ENCODE measurements at places on chromosomes 12 and 14. TPM values are rescaled to one million over a fixed set of nuclear protein-coding genes. Genes with fewer than 3 reads are reported as not detected.

Gene VPS33A
- total RNA-seq = 41.8 TPM

DNA sequence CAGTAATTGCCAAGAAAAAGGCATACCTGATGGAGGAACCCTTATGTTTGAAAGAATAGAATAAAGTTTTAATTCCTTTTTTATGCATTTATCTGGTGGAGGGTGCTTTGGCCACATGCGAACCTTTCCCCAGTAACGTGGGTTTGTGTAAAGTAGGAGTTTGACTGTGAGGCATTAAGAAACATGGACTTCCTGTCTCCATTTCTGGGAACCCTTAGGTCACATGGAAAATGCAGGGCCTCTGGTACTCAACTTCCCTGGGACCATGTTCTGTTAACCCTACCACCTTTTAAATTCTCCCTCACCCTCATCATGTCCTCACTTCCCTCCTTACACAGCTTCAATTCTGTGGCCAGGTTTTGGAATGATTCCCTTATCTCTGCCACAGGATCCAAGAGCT, 80.3 kb downstream of the PPM1A start:
- no peak for DNase-seq

Gene BORCS5
- 17.4 TPM for total RNA-seq

DNA sequence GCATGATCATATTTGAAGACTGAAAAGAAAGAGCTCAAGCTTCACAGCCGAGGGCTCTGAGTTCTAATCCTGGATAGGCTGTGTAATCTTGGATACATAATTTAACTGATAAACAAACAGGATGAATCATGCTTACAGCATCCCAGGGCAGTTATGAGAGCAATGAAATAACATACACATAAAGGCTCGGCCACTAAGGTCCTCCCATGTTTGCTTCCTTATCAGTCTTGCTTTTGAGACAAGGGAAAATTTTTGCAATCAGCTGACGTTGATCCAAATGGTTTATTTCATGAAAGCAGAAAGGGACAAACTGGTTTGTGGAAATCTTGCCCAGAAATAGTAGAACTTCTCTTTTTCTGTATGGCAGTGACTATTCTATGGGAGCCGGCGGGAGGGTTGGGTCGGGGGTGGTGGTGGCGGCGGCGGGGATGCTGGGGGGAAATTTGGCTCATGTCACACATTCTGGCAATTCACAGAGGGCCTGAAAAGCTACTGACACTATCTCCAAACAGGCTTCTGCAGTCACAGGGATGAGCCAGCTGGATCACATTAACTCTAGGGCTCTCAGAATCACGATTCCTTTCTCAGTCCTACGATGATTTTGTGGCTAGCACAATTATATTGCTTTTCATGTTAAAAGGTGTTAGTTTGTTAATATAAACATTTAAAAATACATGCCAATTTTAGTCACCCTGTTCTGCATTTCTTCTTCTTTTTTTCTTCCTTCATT, 124.5 kb downstream of the SLC8A3 start:
- no peak for DNase-seq

- no peak for DNase-seq
These were observed 7.4 kb downstream of the TTC6 start for GRCh38 chr14:37602605-37603453.

GRCh38 chr14:96519970-96520369, 17.8 kb downstream of the PAPOLA start:
- no peak for DNase-seq

GRCh38 chr14:21191261-21191808, 35.5 kb upstream of the OR5AU1 start:
- DNase-seq = no peak

- no peak for DNase-seq
These were observed 37.6 kb downstream of the MUCL1 start for GRCh38 chr12:54891717-54892478.

Gene GLIPR1L1
- 1.7 TPM for total RNA-seq

GRCh38 chr12:9908350-9908749, 23.8 kb downstream of the CLEC2A start:
- DNase-seq = no peak

Gene HOXC10
- not detected for total RNA-seq

Gene ALDH2
- 40.4 TPM for total RNA-seq
